Dorsolateral prefrontal cortex (tissue), 122 donors: ENCODE measurements at places on chromosomes 7 and 10. TPM values are rescaled to one million over a fixed set of nuclear protein-coding genes. Genes with fewer than 3 reads are reported as not detected.

DNA sequence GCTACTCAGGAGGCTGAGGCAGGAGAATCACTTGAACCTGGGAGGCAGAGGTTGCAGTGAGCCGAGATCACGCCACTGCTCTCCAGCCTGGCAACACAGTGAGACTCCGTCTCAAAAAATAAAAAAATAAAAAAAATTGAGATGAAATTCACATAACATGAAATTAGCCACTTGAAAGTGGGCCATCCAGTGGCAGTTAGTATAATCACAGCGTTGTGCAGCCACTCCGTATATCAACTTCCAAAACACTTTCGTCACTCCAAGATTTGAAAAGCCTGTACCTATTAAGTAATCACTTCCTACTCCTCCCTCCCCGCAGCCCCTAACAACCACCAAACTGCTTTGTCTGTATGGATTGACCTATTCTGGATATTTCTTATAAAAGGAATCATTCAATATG is 20.7 kb upstream of the CACUL1 start:
- no peak for DNase-seq

- DNase-seq, result peak; percentile 81
These were observed 66.3 kb upstream of the FRMD4A start for GRCh38 chr10:14397066-14397465.

- DNase-seq, result no peak
These were observed 7.7 kb downstream of the PON1 start for GRCh38 chr7:95316588-95316987.

DNA sequence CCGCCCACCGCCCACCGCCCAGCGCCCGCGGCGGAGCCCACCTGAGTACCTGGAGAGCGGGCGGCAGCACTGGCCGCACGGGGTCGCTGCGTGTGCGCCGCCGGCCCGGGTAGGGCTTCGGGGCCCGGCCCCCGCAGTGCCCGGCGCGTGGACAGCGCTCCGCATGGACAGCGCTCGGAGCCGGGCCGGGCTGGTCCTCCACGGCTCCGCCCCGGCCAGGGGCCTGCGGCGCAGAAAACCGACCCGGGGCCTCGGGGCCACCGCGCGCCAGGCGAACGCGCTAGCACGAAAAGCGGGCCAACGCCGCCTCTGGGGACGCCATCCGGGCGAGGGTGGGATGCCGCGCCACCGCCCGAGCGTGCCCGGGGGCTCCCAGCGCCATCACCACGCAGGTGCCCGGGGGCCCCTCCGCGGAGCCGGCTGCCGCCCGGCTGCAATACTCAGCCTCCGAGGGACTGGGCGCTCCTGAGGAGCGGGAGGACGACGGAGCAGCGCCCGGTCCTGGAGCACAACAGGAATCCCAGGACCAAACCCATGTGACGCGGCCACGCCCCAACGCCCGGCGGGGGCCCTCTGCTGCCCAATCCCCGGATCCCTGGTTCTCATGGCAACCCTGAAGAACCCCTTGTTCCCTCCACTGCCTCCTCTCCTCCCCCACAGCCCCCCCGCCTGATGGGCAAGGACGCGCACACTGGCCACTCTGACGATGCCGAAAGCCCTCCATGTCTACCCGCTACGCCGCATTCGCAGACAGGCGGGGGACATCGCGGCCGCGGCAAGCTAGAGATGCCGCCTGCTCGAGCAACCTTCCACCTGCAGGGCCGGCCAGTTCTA is at the start of gene GRB10:
GRB10 (minus strand) TSS at position 522 of the 834 bp plus-strand sequence. CDS start 50,574 bp downstream, outside the sequence.
- peak; percentile 77 for DNase-seq

DNA sequence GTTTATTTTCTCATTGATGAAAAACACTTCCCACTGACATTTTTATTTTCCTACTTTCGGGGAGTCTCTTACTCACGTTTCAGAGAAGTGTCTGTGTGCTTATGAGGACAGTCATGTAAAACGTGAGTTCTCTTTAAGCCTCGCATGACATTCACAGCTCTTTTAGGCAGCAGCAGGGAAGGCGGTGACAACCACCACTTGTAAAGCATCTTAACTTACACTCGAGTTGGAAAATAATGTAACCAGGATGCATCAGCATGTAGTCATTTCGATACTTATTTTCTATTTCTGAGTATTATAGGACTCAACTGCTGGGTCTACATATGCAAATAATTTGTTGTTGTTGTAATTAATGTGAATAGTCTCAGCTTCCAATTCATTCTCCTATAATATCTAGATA is 153.6 kb downstream of the SEMA3D start:
- DNase-seq, result no peak

ST8SIA6 gene
- 2.8 TPM for total RNA-seq

TMEM273 gene
- total RNA-seq, result 21.9 TPM

- DNase-seq, result no peak
These were observed 18.1 kb downstream of the CCDC126 start for GRCh38 chr7:23615331-23615730.

DNA sequence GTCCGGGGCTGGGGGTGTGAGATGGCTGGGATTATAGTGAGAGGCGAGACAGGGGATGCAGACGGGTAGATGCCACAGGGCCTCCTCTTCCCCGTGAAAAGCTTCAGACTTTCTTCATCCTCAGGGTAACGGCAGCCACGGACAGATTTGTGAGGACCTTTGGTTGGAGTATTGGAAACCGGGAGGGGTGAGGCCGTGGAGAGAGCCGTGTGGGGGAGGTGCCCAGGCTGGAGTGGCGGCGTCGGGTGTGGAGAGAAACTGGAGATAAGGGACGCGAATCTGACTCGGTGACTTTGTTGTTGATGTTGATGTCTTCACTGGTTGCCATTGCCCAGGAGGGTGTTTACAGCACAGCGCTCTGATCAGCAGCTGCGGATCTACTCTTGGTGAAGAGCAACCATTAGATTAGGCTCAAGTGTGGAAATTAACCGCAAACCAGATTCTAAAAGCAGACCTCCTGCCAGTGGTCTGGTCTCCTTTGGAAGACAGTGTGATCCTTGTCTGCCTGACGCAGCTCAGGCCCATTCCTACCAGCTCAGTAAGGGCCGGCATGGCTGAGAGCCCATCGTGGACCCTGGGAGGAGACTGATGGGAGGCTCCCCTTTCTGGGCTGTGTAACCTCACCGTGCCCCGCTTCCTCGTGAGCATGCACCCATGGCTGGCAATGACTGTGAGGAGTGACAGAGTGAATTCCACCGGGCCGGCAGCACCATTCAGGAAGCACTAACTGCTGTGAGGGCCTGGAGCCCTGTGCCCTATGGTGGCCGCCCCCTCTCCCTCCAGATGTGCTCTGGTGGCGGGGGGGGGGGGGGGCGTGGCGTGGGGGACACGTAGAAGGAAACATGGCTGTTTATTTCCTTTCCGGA is 90.3 kb downstream of the INPP5A start:
- DNase-seq, result peak; percentile 35

CARD11 gene
- 3.4 TPM for total RNA-seq
